ENCODE measurements at places on chromosomes 13 and 19. TPM values are rescaled to one million over a fixed set of nuclear protein-coding genes. Genes with fewer than 3 reads are reported as not detected.

DNA sequence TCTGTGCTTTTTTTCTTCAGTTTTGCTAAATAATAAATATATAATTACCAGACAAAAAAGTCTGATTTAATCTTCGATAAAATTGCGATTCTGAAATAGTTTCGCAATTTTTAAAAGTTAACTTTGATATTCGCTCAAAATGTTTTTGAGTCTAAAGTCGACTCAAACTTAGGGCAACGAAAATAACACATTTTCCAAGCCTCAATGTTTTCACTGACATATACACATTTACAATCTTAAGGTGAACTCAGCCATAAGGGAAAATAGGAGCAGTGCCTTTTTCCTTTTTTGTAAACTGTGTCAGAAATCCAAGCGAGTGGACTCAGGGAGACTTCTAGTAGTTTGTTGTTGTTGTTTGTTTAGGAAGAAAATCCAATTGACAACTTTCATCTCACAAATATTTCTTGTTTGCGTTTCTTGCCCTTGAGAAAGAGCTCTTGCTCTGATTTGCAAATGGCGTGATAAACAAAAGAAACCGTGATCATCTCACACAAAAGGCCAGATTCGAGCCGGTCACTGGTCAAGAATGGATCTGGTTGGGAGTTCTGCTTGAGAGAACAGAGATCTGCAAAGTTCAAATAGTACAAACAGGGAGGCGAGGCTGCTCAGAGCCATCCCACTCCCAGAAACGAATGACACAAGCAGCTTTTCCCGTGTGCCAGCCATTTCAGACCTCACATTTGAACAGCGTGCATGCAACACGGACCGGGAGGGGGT, 2.1 kb downstream of the SOX21 start:
- no peak for DNase-seq

DNA sequence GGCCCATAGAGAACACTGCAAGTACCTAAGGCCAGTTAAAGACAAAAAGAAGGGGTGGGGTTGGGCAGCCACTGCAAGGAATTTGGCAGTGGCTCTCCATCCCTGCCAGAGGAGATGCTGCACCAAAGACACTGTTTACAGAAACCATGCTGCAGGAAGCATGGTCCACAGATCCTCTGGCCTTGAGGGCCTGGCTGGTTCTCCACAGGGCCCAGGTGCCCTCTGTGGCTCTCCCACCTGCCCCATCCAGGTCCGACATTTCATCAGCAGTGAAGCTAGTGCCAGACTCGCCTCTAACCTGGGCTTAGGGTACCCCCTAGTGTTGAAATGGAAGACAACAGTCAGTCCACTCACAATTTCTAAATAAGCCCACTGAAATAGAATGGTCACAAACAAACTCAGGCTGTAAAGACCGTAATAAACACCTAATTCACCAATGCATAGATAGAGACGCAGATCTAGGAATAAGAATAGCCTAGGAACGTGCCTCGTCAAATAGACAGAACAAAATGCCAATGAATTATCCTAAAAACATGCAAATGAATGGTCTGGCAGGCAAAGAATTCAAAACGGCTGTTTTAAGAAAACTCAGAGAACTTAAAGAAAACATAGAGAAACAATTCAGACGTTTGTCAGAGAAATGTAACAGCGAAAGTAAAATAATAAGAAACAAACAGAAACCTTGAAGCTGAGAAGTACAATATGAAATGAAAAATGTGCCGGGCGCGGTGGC, 23.3 kb downstream of the LYPD4 start:
- no peak for DNase-seq

DNA sequence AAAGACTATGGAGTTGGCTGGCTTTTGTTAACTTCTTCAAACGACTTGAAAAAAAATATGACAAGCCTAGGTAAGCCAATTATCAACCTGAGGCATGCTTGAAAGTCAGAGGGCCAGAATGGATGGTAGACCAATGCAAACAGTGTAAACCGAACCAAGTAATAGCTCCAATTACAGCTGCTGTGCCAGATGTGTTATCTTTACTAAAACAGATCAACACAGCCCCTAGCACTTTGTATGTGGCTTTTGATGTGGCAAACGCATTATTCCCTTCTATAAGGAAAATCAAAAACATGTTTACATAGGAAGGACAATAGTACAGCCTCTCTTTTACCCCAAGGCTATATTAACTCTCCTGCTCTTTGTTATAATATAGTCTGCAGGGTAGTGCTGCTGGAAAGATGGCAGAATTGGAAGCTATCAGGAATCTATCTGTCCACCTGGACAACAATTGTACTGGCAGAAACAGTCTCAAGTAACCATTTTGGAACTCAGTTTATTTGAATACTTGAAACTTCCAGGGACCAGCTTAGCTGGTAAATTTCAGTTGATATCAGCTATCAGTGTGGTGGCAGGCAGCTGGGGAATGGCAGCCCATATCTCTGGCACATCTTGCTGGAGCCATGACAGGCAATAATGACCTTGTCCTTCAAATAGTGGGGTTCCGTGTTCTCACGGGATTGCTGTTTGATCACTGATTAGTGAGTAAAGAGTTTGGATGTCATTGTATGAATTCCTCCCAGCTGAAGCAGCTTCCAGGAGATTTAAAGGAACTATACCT, 144.4 kb upstream of the WASF3 start:
- DNase-seq, result no peak

GRCh38 chr13:92952161-92952560, 274.4 kb upstream of the GPC6 start:
- DNase-seq, result no peak

DNA sequence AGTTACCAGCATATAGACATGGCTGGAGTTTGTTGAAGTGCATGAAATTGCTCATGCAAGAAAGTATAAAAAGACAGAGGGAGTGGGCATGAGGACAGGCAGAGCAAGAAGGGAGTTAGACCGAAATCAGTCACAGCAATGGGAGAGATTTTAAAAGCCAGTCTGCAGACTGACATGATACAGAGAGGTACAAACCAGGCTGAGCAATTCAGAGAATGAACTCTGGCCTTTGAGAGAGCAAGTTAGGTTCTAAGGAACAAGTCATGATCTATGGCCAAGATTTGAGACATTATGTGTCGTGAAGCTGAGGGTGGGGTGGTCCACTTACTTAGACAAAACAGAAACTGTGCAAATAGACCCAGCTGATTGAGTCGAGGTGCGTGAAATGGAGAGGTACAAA, 93.4 kb upstream of the TSC22D1 start:
- no peak for DNase-seq

GRCh38 chr13:49567491-49567890, 17.9 kb downstream of the RCBTB1 start:
- no peak for DNase-seq

DNA sequence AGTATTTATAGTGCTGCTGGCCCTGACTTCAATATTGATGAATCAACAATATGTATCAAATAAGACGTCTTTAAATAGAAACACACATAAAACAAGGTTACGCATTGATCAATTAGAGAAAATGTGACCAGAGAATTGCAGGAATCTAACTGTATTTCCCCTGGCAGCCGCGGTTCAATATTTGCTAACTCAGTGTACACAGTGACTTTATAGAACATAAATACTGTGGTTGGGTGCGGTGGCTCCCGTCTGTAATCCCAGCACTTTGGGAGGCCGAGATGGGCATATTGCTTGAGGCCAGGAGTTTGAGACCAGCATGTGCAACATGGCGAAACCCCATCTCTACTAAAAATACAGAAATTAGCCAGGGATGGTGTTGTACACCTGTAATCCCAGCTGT, 22.8 kb upstream of the UPF3A start:
- DNase-seq, result no peak

DNA sequence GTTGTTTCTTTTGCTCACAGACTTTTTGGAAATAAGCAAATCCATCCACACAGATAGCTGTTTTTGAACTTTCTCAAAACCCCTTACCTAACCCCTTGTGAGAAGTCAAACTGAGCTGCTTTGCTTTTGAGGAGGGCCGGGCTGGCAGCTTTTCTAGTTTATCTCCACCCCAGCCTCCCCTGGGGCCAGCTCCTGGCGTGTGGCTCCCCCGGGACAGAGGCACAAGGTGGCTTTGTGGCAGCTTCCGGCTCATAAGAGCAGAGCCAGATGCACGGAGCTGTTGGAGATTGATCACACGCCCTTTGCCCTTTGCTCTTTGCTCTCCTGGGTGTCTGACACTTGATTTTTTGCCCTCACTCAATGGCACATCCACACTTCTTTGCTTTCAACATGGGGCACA, 24.9 kb upstream of the RNF113B start:
- DNase-seq, result no peak

GRCh38 chr19:41698746-41699230, 9.6 kb upstream of the CEACAM5 start:
- DNase-seq, result no peak

DNA sequence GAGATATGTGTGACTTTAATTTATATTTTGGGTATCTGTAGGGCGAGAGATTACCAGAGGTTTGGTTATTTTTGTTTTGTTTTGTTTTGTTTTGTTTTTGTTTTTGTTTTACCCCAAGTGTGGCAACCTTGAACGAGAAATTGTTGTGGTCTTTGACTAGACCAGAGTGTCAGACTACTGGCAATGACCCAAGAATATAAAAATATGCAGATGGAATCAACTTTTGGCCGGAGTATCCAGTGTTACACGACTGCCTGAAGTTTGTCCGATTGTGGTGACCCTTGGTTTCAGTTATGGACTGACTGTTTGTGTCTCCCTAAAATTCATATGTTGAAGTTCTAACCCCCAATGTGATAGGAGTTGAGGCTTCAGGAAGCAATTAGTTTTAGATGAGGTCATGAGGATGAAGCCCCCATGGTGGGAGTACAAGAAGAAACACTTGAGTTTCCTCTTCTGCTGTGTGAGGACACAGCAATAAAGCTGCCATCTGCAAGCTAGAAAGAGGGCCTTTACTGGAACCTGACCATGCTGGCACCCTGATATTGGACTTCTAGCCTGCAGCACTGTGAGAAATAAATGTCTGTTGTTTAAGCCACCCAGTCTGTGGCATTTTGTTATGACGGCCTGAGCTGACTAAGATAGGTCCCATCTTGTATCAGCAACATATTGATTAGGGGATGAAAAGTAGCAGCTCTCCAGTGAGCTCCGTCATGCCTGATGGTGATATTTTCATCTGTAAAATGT, 261.7 kb downstream of the MTUS2 start:
- no peak for DNase-seq

DNA sequence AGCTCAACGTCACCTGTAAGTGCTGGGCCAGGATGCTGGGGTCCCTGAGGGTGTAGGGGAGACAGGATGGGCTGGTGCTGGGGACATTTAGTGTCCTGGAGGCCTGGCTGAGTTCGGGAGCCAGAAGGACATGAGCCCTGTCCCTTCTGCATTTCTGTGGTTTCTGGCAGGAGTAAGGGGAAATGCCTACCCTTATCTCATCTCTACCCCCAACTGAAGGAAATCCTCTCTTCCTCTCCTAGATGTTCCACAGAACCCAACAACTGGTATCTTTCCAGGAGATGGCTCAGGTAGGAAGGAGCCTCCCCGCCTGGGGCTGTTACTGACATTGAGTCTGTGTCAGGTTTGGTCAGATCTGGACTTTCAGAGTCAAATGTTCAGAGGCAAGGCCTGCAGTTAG, 1.2 kb downstream of the CD33 start:
- DNase-seq, result no peak

- DNase-seq, result no peak
Measured at GRCh38 chr19:57165846-57166245, 1.4 kb downstream of the DUXA start.

GRCh38 chr19:53808710-53809125, 15.4 kb downstream of the NLRP12 start:
- peak; percentile 20 for DNase-seq

DNA sequence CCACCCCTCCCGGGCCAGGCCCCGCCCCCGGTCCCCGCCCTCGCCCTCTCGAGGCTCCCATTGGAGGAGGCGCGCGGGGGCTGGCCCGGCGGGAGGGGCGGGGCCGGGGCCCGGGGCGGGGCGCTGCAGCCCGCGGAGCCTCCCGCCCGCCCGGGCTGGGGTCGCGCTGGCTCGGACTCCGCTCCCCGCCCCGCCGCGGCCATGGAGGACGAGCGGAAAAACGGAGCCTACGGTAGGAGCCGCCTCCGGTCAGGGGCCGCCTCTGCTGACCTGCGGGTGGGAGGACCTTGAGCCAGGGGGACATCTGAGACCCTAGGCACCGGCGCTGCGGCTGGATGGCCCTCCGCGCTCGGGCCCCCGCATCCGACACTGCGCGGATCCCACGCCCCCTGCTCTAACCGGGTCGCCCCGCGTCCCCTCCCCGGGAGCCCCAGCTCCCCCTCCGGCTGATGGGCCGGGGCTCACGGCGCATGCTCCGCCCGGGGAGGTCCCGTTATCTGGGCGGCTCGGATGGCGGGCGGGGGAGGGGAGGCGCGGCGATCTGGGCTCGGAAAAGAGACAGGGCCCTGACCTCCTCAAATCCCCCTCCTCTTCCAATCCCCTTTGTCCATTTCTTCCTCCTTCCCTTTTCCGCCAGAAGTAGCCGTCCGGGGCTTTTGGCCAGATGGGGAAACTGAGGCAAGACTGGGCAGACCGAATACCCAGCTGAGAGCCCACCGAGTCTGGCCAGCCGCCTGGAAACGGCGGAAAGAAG, 15.4 kb upstream of the AP1M2 start:
- peak; percentile 67 for DNase-seq

DNA sequence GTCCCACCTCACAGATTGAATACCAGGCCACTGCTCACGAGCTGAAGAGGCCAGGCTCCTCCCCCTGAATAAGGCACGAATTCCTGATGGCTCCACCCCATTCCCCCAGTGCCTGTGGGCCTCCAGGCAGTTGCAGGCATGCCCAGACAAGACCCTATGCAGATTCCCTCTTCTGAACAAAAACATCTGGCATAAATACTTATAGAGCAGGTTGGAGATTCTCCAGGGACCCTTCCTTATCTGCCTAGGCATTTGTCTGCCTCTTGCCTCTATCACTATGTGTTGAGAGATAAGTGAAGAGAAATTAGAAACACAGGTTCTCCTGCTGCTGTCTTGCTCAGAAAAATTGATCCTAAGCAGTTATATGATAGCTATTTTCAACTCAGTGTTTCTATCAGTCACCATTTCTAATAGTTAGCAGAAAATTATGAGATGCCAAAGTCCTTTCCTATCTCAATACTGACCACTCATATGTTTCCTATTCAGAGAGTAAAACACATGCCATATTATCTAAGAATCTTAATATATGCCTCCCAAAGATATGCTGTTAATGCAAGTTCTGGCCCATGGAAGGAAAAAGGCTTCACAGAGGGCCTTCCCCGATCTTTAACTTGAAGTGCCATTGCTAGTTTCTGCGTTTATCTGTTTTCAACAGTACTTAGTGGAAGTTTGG, 364.0 kb downstream of the KCTD12 start:
- DNase-seq, result no peak

GRCh38 chr13:112583592-112584277, 4.2 kb downstream of the TUBGCP3 start:
- DNase-seq, result no peak

- no peak for DNase-seq
Measured at GRCh38 chr19:18865973-18866799, 29.8 kb downstream of the CERS1 start.

GRCh38 chr19:8512115-8512967, 1.6 kb downstream of the ZNF414 start:
- no peak for DNase-seq

- no peak for DNase-seq
Measured at GRCh38 chr13:76380446-76381065, 505.6 kb downstream of the KCTD12 start.

GRCh38 chr19:2863816-2864215, 3.3 kb upstream of the ZNF556 start:
- no peak for DNase-seq

- DNase-seq, result no peak
Measured at GRCh38 chr19:35559281-35559659, 4.2 kb downstream of the ATP4A start.

YJEFN3 gene
- polyA plus RNA-seq, result 11.8 TPM

ZNF763 gene
- 8.3 TPM for polyA plus RNA-seq

SIGLEC12 gene
- polyA plus RNA-seq, result 0.49 TPM

ZSWIM9 gene
- 10.0 TPM for polyA plus RNA-seq

SULT2A1 gene
- 0.10 TPM for polyA plus RNA-seq

PCDH9 gene
- polyA plus RNA-seq, result 1.7 TPM

NLRP9 gene
- not detected for polyA plus RNA-seq

ZNF223 gene
- 11.1 TPM for polyA plus RNA-seq
